ENCODE measurements at places on chromosomes 2 and 18.

- no peak for DNase-seq
Measured at GRCh38 chr2:7861910-7862702, 819.8 kb upstream of the ID2 start.

GRCh38 chr2:31255911-31256571 lies 22.1 kb downstream of the EHD3 start:
- DNase-seq, result no peak

DNA sequence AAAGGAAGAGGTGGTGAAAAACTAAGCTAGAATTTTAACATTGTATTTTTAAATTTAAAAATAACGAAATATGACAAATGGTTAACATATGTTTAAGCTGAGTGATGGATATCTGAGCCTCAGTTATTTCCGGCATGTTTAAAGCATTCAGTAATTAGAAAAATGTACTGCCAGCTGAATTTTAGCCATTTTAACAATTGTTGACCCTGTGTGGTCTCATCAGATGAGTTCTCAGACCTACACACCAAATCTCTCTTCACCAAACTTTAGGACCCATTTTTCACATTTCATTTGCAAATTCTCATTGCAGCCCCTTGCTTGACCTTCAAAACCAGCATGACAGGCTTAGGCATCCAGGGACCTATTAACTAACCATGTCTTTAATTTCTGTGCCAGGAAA lies 91.5 kb upstream of the RGPD4 start:
- DNase-seq, result no peak

DNA sequence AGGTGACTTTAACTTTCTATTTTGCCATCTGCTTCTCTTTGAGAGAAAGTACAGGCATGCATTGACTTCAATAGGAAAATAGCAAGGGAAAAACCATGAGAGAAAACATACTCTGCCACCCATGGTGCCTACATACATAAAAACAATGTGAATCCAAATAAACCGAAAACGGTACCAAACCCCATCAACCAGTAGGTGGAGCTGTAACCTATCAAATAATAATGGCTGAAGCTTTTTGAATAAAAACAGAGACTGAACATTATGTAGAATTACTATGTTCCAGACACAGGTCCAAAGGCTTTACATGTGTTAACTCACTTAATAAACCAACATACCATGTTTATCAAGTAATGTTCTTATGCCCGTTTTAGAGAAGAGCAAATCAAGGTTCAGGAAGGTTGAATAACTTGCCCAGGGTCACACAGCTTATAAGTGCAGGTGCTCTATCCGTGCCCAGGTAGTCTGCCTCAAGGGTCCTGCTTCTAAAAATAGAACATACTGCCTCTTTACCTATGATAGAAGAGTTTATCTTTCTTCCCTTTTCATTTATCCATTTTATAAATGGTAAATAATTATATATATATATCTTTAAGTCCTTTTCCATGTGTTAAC lies 293.9 kb upstream of the SYT4 start:
- peak; percentile 46 for DNase-seq

- DNase-seq, result no peak
Measured at GRCh38 chr2:48137829-48138228, 231.5 kb upstream of the FBXO11 start.

DNA sequence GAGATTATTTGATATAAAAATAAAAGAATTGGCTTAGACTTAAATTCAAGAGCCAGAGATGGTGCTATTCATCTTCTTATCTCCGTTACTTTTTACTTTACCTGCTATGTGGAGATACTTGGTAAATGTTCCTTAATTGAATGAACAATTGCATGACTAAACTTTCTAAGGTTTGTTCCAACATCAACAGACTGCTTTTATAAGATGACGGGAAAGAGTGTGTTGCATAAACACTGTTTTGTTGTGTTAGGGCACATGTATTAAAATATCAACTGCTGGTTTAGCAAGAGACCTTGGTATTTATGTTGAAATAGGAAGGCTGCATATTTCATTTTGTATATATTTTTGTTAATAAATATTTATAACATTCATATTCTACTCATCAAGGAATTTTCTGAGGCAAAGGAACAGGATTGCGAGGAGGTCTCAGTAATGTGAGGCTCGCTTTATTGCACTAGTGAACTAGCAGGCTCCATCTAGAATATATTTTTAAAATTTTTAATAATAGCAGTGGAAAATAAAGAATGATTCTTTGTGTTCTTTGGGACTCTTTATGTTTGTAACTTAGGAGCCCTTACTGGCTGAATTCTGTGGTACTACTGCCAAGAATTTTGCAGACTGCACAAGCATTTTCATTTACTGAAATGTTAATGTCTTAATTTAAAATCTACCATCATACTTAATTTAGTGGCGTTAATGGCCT lies 10.7 kb upstream of the NFE2L2 start:
- no peak for DNase-seq

DNA sequence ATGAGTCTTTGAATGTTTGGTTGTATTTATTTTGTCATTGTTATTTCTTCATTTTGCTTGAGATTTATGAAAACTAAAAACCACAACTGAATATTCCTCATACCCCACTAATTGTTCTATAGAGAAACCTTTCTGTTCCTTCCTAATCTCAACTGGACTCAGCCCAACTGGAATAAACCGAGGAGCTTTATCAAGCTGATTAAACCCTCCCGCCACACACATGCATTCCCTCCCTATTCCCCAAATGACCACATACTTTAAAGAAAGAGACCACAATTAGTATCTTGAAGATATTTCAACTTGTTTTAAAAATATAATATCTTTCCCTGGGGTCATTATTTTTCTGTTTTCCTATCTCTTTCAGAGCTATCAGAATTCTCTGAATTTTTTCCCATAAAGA lies 107.5 kb downstream of the OSR1 start:
- DNase-seq, result no peak

- no peak for DNase-seq
Measured at GRCh38 chr2:43068041-43068533, 158.3 kb downstream of the ZFP36L2 start.

DNA sequence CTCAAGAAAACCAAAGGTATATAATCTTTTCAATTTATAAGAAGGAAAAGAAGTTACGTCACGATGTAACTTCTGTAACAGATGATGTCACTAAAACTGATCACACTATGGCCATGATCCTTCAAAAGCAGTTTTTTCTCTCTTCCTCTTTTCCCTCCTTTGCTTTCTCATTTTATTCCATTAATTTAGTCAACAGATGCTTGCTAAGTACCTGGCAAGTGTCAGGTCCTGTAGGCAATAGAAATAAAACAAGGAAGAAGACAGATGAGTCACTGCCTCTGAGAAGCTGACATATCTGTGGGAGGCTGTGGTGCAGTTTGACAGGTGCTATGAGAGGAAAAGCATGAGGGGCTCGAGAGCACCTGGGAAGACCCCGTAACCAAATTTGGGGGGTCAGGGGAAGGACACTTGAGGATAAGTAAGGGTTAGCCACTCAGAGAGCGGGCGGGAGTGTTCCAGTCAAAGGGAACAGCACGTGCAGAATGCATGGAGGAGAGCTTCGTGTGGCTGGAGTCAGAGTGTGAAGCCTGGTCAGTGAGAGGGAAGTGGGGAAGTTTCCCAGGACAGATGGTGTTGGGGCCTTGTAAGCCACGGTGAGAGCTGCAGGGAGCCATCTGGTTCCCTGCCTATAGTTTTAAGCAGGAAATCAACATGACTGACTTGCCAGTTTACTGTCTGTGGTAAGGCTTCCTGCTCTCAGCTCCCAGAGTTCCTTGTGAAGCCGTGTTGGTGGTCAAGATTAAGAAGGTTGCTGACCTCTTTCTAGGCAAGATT lies 198.8 kb upstream of the FOSL2 start:
- DNase-seq, result no peak

- no peak for DNase-seq
Measured at GRCh38 chr2:57809230-57809629, 237.4 kb upstream of the VRK2 start.

GRCh38 chr2:178542569-178542968 lies 62.3 kb downstream of the PLEKHA3 start:
- no peak for DNase-seq

DNA sequence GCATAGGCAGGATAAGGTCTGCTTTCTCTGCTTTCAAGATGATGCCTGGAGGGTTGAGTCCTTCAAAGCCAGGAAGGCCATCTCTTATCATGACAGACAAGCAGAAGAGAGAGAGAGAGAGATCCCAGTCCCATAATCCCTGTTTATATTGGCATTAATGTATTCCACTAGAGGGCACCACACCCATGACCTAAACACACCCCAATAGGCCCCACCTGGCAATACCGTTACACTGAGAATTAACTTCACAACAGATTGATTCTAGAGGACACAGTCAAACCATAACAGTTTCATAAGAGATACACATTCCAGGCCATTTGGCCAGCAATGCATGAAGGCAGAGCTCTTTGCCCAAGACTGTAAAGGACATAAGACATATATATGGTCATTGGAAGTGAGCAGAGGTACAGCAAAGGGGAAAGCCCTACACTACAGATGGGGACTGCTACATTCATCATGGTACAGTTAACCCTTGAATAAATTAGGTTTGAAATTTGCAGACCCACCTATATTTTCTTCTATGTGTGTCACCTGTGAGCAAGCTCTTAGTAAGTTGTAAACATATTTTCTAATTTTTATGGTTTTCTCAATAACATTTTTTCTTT lies 1516.1 kb downstream of the RPIA start:
- no peak for DNase-seq

GRCh38 chr18:44896846-44897245 lies 216.2 kb downstream of the SETBP1 start:
- DNase-seq, result peak; percentile 93

- DNase-seq, result no peak
Measured at GRCh38 chr2:150471813-150472510, 15.5 kb downstream of the RND3 start.

GRCh38 chr2:45409677-45410076 lies 201.4 kb downstream of the SRBD1 start:
- DNase-seq, result no peak

- no peak for DNase-seq
Measured at GRCh38 chr2:143582046-143582747, 453.0 kb downstream of the ARHGAP15 start.

DNA sequence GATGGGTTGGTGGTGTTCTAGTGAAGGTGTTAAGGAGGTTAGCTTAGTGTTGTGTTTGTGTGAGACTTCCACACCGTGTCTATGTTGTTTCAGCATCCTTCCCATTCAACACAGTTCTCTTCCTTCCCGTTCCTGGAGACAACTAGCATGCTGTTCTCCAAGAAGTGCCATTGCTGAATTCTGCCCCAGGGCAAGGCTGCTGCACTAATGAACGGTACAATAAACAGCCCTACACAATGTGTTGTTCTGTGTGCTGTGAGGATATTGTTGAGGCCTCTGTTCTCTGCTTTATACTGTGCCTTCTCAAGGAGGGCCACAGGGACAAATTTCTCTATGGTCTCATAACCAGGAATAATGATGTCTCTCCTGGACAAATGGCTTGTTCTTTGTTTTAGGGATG lies 39.8 kb upstream of the ZEB2 start:
- DNase-seq, result no peak

- no peak for DNase-seq
Measured at GRCh38 chr2:12534646-12535263, 182.0 kb upstream of the TRIB2 start.

- DNase-seq, result no peak
Measured at GRCh38 chr2:23475036-23475435, 90.1 kb downstream of the KLHL29 start.

DNA sequence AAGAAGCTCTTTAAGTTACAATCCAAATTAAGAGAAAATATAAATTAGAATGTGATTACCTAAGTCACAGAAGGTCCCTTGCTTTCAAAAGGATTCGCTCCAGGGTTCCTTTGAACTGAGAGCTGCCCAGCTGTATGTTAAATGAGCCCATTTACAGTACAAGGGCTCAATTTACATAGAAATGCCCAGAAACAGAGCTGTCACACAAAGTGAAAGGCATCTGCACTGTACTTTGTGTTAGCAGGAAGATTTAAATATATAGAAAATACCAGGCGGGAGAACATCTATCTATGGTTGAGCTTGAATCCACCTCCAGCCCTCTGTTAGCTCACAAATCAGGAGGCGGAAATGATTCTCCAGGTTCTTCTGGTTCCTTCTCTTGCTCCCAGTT lies 272.9 kb downstream of the PAX3 start:
- peak; percentile 71 for DNase-seq

GRCh38 chr18:69992776-69993175 lies 45.1 kb upstream of the CD226 start:
- DNase-seq, result no peak

DNA sequence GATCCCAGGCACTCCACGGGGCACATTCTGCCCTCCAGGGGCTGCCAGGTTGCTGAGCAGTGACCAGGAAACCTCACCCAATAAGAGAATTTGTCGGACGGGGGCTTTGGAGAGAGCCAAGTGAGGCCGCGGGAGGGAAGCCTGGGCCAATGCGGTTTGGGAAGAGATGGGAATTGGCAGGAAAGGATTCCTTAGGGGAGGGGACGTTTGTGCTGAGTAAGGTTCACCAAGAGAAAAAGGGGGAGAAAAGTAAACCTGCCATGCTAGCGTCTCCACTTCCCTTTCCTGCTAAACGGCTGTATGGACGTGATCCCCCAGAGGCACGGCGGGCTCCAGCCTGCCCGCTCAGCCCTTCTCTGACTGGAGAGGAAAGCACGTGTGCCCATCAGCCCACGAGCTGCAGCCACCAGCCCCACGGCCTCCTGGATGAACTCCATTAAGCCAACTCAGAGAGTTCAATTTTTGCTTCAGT lies 194.4 kb upstream of the ID2 start:
- DNase-seq, result no peak

DNA sequence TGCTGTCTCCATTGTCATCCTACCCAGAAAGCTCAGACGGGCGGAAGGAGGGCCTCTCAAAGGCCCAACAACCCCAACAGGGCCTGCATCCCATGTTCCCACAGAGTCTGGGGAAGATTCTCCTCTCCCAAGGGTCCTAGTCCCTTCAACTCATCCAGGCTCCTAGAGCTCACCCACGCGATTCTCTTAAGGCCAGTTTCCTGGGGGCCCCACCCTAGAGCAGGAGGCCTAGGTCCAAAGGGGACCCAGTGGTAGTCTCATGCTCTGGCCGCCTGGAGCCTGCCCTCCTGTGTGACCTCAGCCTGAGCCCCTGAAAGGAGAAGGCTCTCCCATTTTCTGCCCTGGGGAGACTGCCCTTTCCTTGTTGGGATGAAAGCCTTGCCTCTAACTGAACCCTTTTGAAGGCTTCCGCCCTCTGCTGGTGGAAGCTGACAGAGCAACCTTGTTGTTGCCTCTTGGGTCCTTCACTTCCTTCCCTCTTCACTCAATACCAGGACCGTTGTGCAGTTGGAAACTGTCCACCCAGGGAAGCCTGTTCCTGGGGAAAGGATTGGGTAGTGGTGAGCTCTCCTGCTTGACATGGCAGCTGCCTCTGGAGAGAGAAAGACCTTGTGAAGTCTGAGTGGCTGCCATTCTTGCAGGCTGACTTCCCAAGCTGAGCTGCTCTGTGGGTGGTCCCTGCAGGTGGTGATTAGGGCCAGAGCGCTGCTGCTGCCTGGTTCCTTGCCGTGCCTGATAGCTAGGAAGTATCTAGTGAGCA lies 86.0 kb upstream of the ALPP start:
- peak; percentile 19 for DNase-seq

DNA sequence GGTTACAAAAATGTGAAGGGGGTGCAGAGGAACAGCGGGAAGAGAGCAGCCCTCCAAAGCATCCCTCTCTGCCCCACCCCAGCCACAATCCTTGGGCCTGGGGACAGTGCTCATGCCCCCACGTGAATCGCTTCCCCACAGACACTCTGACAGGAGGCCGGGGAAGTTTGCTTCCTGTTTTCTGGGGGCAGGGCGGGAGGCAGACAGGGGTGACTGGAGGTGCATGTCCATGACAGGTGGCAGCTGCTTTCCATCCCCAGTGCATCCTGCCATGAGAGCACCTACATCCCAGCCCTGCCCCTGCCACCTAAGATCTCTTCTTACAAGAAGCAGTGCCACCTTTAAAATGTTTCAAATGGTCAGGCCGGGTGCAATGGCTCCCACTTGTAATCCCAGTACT lies 47.2 kb upstream of the UBE2F start:
- no peak for DNase-seq

- no peak for DNase-seq
Measured at GRCh38 chr2:97617911-97618310, 28.0 kb upstream of the COX5B start.

Data from NCI-H345 (cell line).